ENCODE measurements at places on chromosomes 4 and X.

- no peak for DNase-seq
Measured at GRCh38 chr4:82648356-82648755, 86.6 kb upstream of the TMEM150C start.

- no peak for DNase-seq
Measured at GRCh38 chrX:38347136-38347535, 5.3 kb upstream of the OTC start.

- no peak for DNase-seq
Measured at GRCh38 chr4:37650481-37650880, 35.7 kb downstream of the RELL1 start.

DNA sequence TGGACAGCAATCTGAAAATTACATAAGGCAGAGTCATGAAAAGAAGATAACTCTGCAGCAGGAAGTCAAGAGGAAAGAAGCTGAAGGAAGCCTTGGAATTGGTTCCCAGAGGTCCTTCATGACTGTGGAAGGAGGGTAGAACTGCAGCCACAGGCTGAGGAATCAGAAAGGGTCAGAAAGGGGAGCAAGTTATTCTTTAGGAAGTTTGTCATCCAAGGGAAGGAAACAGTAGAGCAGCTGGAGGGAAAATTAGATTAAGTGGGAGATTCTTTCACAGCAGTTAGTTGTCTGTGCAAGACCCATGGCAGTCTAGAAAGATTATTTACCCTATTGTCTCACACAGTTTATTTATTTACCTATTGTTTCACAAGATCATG lies 9.3 kb upstream of the ADH1C start:
- DNase-seq = no peak

DNA sequence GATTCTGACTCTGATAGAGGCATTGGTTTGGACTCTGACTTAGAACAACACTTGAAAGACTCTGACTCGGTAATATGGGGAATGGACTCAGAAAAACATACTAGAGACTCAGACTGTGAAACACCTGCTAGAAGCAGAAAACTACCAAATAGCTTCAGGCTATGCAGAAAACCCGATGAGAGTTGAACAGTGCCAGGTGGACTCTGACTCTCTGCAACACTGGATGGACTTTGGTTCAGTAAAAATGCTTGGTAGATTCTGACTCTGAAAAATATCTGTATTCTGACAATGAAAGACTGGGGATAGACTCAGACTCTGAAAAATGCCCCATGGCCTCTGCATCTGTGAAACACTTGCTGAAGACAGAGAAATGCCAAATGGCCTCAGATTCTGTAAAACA lies 215.1 kb upstream of the HDX start:
- no peak for DNase-seq

- DNase-seq = no peak
Measured at GRCh38 chr4:56737666-56738065, 56.6 kb upstream of the HOPX start.

GRCh38 chr4:5964030-5964429 lies 54.2 kb downstream of the C4orf50 start:
- DNase-seq = no peak

- no peak for DNase-seq
Measured at GRCh38 chr4:76489686-76490161, 54.7 kb downstream of the SHROOM3 start.

DNA sequence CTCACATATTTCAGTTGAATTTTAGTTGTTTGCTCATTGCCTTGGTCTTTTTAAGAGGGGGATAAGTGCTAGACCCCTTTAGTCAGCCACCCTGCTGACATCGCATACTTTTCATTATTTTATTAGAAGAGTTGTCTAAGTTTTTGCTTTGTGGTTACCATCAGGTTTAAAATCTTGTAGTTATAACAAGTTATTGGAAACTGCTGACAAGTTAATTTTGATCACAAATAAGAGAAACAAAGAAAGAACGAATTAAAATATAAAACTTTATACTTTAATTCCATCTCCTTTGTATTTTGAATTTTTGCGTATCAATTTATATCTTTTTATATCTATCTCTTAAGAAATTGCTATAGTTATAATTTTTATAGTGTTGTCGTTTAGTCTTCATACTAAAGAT lies 679.7 kb downstream of the TECRL start:
- DNase-seq = no peak

GRCh38 chrX:101160001-101160400 lies 59.6 kb upstream of the DRP2 start:
- DNase-seq = no peak

DNA sequence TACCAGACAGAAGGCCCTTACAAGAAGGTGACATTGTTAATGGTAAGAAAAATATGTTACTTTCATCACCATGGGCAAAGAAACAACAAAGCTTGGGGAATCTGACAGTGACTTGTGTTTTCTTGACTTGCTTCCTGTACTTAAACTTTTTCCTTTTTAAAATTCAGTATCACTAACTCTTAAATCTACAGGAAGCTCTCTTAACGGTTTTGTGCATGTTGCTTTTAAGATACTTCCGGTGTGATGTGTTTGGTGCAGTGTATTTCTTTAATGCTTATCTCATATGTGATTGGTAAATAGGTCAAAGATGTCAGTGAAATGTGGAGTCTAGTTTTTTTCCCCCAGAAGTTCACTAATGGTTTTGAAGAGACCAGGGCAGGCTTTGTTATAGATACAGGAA lies 45.2 kb downstream of the ADH5 start:
- DNase-seq = peak; percentile 13

DNA sequence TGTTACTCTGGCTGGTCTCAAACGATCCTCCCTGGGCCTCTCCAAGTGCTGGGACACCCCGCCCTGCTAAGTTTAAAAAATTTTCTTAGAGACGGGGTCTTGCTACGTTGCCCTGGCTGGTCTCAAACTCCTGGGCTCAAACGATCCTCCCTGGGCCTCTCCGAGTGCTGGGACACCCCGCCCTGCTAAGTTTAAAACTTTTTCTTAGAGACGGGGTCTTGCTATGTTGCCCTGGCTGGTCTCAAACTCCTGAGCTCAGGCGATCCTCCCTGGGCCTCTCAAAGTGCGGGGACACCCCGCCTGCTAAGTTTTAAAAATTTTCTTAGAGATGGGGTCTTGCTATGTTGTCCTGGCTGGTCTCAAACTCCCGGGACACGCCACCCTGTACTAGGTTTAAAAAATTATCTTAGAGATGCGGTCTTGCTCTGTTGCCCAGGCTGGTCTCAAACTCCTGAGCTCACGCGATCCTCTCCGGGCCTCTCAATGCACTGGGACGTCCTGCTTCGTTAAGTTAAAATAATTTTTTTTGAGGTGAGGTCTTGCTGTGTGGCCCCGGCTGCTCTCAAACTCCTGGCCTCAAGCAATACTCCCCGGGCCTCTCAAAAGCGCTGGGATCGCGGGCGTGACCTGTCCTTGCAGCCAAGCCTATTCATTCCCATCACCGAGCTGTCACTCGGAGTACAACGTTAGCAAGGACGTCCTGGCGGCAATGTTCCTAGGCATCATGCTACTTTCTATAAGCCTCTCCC lies 1.1 kb downstream of the SLC25A6 start:
- no peak for DNase-seq

DNA sequence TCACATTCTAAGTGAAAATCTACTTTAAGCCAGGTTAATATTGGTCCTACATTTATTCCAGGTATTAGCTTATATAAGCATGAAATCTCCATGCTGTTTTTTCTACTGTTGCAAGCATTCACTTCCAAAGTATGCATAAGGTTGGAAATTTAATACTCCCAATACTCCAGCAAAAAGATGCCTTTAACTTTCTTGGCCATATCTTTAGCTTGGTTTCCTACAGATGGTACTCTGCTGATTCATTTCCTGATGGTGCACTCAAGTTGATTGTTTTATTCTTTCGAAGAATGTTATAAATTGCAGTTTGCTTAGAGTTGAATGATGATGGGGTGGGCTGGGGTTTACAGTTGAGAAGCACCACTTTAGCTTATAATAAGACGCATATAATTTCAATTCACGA lies 330.2 kb downstream of the PTTG2 start:
- no peak for DNase-seq

GRCh38 chr4:54231768-54232688 lies 2.9 kb downstream of the PDGFRA start:
- no peak for DNase-seq

DNA sequence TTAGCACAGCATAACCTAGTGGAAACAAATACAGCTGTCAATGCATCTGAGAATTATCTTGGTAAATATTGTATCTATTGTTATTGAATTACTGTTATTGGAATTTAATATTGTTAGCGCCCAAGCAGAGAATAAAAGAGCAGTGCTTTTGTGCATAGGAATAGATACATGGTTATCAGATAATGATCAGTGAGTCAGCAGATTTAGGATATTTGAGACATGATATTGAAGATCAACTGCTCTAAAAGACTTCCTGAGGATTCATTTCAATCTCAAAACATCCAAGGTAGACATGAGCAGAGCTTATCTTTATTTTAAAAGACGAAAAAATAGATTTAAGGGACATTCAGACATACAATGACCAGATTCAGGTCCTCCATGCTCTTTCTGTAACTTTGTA lies 10.6 kb upstream of the H2AZ1 start:
- DNase-seq = no peak

- DNase-seq = peak; percentile 33
Measured at GRCh38 chr4:15765391-15765790, 12.7 kb upstream of the CD38 start.

DNA sequence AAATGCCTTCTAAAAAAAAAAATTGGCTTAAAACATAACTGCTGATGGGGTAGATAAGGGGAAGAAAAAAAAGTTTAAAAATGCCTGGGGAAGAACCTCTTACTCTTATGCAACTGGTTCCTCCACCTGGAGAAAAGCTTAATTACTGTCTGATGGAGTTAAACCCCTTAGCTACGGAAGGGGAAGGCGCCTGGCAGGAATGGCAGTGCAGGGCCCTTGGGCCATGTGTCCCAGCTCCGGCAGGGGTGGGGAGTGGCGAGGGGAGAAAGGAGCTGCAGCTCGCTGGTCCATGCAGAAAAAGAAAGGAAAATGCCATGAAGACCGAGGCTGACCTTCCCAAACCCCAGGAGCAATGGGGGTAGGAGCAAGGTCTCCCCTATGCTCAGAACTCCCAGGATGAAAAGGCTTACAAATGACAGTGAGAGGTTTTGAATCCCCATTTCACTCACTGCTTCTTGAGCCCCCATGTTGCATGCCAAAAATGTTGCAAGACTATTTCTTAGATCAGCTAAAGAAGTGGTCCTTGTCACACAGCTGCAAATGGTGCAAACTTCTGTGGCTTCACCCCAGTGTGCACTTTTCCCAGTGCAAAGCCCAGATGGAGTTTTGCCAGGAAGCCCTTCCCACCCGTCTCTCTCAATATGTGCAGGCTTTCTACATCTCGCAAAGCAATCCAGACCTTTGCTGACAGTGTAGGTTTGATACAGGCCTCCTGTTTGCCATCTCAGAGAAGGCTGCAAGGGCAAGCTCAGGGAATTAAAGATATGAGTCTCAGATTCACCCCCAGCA lies 204.8 kb upstream of the CT83 start:
- no peak for DNase-seq

- no peak for DNase-seq
Measured at GRCh38 chr4:184817494-184818215, 8.1 kb downstream of the ACSL1 start.

GRCh38 chr4:53688186-53688790 lies 97.0 kb upstream of the LNX1 start:
- no peak for DNase-seq

GRCh38 chrX:41152221-41152620 lies 67.0 kb downstream of the USP9X start:
- DNase-seq = no peak

GRCh38 chr4:186887752-186888151 lies 164.1 kb upstream of the FAT1 start:
- DNase-seq = no peak

- no peak for DNase-seq
Measured at GRCh38 chr4:175460414-175460813, 351.6 kb downstream of the GPM6A start.

- DNase-seq = no peak
Measured at GRCh38 chr4:30792601-30793000, 72.4 kb downstream of the PCDH7 start.

DNA sequence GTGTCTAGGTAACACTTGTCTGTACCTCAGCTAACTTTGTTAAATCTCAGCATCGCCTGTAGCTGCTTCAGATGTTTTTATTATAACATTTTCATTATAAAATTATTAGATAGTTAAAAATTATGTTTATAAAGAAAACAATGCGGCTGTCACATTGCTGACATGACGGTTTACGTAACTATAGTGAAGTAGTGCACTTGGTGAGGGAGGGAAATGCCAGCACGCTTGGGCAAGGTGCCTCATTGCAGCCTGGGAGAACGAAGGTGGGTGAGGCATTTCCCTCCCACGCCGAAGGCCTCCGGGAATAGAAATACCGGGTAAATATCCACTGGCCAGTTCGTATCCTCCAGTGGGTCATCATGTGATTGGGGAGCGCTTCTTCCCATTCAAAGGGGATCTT lies 15.9 kb downstream of the TMEM187 start:
- DNase-seq = no peak

- peak; percentile 5 for DNase-seq
Measured at GRCh38 chrX:2967998-2968909, 38.1 kb upstream of the ARSH start.

Measured in activated CD4-positive, alpha-beta T cell treated with anti-CD3 and anti-CD28 coated beads, Interleukin-2, amount 10 ng/mL, durations not matched to agents 7 days and 5 days (primary cell).